ENCODE measurements at places on chromosomes 6 and 20. TPM values are rescaled to one million over a fixed set of nuclear protein-coding genes. Genes with fewer than 3 reads are reported as not detected.

- DNase-seq = no peak
- H3K27me3 ChIP-seq = no peaks in the 10 kb centered on the region
- H3K4me3 ChIP-seq = peak overlapping the region; percentile 68
- peaks cover 6% of the 10 kb centered on the region for H3K4me1 ChIP-seq
- H3K36me3 ChIP-seq = no peaks in the 10 kb centered on the region
Measured at GRCh38 chr6:29749308-29749662, 26.1 kb downstream of the HLA-F start.

GRCh38 chr6:144055121-144055931 is 40.0 kb downstream of the SF3B5 start:
- no peaks in the 10 kb centered on the region for H3K36me3 ChIP-seq
- no peak overlapping the region for H3K4me3 ChIP-seq
- no peak overlapping the region for H3K27ac ChIP-seq

DNA sequence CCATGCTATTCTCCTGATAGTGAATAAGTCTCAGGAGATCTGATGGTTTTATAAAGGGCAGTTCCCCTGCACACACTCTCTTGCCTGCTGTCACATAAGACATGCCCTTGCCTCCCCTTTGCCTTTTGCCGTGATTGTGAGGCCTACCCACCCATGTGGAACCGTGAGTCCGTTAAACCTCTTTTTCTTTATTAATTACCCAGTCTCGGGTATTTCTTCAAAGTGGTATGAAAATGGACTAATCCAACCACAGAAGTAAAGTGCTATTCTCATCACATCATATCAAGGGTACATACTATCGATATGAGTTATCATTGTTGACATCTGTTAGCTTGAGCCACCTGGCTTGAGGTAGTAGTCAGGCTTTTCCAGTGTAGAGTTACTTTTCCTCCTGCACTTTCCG is 2.3 kb downstream of the MANBAL start:
- H3K36me3 ChIP-seq = peaks cover 4% of the 10 kb centered on the region
- no peak overlapping the region for H3K4me3 ChIP-seq
- H3K4me1 ChIP-seq = peaks cover 2% of the 10 kb centered on the region
- H3K27ac ChIP-seq = no peak overlapping the region

DNA sequence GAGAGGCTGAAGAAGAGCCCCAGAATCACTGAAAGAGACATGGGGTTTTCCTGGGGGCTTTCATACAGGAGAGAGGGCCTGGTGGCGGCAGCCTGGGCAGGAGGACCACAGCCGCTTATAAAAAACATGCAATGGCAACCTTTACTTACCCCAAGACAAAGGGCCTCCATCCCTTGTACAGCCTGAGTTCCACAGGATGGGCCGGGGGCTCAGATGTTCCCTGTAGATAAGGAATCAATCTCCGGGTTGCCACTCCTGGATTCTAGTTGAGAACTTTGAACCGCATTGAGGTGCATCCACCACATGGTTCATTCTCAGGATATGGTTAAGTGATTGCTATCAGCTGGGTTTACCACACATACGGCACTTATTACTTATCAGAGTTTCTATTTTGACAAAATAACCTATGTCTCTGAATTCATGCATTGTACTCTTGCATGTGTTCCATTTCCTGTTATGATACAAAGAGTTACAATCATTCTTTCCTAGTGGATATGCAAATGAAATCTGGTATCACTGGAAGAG is 677.6 kb downstream of the KIF16B start:
- H3K4me3 ChIP-seq = no peak overlapping the region
- DNase-seq = no peak
- H3K27ac ChIP-seq = no peak overlapping the region
- no peaks in the 10 kb centered on the region for H3K4me1 ChIP-seq

DNA sequence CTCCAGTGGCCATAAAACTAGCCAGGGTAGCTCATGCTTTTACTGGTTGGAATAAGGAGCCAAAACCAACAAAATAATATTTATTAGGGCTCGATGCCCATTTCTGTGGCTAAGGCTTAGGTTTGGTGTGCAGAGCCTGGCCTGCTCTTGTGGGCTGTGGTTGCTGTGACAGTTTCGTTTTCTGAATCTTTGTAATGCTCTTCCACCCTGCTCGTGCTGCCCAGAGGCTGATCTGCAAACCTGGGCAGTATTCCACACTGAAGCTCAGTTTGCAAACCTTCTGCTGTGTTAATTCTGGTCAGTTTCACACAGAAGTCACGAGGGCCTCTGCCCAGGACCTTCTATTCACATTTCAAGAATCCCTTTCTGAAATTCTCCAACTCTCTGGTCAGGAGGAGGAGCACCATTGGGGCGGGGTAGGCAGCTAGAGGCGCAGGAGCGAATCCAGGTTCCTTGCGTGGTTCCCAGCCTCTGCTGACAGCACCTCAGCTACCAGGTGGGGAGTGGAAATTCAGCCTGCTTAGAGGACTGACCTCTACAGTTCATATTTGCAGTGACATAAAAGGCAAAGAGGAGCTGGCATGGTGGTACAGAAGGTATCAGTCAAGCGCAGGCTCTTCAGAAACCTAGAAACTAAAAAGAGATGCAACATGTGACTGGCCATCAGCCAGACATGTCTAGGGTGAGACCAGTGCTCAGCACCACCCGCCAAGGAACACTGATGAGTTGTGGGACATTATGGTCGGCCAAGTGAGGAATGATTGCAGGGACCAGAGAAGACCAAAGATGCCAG is 14.3 kb upstream of the C20orf144 start:
- H3K27ac ChIP-seq = peak overlapping the region; percentile 61
- peaks cover 14% of the 10 kb centered on the region for H3K36me3 ChIP-seq
- H3K4me3 ChIP-seq = peak overlapping the region; percentile 55

The RAE1 gene
- polyA plus RNA-seq = 10.0 TPM

The BANF2 gene
- not detected for polyA plus RNA-seq

DNA sequence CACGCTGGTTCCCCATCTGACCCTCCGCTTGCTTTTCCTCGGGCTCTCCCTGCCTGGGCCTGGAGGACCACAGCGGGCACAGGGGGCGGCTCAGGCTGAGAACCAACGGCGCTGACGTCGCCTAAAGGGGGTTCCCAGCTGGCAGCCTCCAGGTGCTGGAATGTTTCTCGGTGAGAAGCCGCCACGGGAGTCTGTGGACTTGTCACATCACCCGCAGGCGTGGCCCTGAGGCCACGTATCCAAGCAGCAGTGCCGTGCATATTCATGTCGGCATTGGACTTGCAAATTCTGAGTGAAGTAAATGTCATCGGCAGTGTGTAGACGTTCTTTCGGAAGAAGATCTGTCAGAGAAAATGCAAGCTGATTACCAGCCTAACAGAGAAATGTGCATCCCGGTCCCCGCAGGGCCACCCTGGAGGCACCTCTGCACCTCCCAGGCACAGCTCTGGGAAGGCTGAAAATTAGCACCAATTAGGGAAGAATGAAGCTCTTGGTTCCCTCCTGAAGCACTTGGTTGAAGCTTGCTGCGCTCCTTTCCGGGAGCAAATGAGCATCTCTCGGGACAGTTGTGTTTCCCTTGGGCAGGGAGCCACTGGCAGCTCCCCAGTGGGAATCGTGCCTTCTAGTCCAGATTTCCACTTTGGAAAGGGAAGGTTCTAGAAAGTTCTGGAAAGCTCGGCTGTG is 24.3 kb downstream of the NTSR1 start:
- H3K4me3 ChIP-seq = no peak overlapping the region

GRCh38 chr6:23656255-23657194 is 469.5 kb upstream of the NRSN1 start:
- no peaks in the 10 kb centered on the region for H3K4me1 ChIP-seq
- H3K36me3 ChIP-seq = no peaks in the 10 kb centered on the region
- no peak overlapping the region for H3K4me3 ChIP-seq
- no peak for DNase-seq

DNA sequence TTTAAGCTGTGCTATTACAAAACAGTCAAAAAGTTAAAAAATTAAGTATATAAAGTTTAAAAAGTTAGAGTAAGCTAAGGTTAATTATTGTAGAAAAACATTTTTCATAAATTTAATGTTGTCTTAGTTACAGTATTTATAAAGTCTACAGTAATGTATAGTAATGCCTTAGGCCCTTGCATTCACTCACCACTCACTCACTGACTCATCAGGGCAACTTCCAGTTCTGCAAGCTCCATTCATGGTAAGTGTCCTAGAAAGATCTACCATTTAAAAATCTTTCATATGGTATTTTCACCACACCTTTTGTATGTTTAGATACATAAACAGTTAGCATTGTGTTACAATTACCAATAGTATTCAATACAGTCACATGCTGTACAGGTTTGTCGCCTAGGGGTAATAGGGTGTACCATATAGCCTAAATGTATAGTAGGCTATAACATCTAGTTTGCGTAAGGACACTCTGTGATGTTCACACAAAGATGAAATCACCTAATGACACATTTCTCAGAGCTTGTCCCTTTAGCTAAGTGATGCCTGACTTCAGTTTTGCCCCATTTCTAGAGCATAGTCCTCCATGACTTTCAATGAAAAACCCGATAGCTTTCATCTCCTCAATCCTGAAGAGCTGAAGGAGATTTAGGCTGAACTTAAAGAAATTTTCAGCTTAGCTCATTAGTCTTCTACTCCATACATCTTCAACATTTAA is 14.9 kb upstream of the HLA-DRA start:
- no peak overlapping the region for H3K4me3 ChIP-seq
- H3K4me1 ChIP-seq = peaks cover 5% of the 10 kb centered on the region
- H3K27me3 ChIP-seq = peaks cover 6% of the 10 kb centered on the region
- no peaks in the 10 kb centered on the region for H3K36me3 ChIP-seq
- H3K27ac ChIP-seq = no peak overlapping the region

DNA sequence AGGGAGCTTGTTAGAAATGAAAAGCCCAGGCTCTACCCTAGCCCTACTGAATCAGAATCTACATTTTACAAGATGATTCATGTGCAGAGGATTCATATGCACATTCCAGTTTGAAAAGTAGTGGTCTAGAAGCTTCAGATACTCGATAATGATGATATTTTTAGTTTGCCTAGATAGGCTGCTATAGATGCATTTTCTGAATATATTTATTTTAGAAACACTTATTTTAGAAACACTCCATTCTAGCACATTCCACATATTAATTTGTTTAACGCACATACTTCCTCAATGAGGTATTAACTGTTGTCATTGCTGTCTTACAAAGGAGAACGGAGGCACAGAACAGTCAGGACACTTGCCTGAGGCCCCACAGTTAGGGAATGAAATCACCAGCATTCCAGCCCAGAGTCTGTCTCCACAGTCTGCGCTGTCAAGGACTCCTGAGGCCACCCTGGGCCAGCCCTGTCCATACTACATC is 64.4 kb downstream of the SNAP25 start:
- no peaks in the 10 kb centered on the region for H3K27me3 ChIP-seq
- no peaks in the 10 kb centered on the region for H3K4me1 ChIP-seq
- no peak overlapping the region for H3K4me3 ChIP-seq
- H3K36me3 ChIP-seq = no peaks in the 10 kb centered on the region
- no peak for DNase-seq

DNA sequence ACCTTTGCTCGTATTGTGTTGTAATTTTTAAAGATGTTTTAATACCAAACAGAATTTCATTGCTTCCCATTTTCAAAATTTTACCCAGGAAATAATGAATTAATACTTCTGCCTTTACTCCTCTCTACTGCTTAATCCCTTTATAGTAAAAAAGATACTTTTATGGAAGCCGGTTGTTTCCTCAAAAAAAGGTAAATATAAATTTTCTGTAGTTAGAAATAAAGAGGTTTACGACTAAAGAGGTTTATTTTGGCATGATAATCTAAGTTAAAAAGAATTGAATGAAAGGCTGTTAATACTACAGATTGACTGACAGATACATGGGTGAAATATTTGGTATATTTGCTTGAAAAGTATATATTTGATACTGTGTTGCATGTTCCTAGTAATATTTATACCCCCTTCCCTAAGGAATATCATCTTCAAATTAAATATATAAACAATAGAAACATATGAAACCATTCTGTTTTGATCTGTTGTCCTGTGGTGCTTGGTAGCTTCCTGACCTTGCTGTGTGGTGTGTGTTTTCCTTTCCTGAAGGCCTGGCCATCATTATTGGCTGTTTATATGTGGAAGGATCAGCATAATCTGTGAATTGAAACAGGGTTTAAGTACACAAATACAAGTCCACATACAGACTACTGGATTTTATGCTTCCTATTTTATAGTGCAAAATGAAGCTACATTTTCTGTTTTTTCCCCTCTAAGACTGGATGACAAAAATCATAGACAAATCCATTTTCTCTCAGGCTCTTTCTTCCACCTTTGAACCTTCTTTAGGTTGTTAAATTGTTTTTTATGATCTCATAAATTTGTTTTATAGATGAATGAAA is 2.3 kb downstream of the LIN28B start:
- DNase-seq = no peak
- no peak overlapping the region for H3K4me3 ChIP-seq
- peaks cover 28% of the 10 kb centered on the region for H3K27me3 ChIP-seq
- H3K4me1 ChIP-seq = no peaks in the 10 kb centered on the region
- no peak overlapping the region for H3K27ac ChIP-seq

GRCh38 chr6:142850679-142851423 is 94.1 kb downstream of the HIVEP2 start:
- no peaks in the 10 kb centered on the region for H3K36me3 ChIP-seq
- peak overlapping the region; percentile 33 for H3K27ac ChIP-seq
- H3K4me3 ChIP-seq = no peak overlapping the region
- DNase-seq = no peak
- peaks cover 29% of the 10 kb centered on the region for H3K4me1 ChIP-seq

DNA sequence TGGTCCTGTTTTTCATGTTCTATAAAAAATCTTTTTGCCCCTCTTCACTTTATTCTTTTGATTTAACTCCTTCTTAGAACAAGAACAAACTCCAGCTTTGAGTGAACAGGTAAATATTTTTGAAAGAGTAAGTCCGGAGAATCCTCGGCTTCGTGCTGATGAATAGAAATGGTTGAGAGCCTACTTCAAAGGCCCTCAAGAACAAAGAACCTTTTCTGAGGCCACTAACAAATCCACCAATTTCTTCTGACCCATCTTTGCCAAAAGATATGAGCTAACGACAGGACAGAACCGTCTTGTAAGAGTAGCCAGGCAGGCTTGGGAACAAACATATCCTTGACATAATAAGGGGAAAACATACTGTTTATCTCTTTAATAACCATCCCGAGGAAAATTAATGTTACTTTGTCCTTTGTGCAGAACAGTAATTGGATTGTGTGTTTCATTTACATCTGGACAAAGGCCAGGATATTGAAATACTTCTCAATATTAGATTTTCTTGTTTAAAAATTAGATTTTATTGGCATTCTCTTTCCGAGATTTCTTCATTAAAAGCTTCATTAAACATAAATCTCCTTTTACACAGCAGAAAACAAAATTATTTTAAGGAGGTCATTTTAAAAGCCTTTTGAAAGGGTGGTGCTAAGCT is 52.9 kb downstream of the NOX3 start:
- no peaks in the 10 kb centered on the region for H3K36me3 ChIP-seq
- no peak overlapping the region for H3K27ac ChIP-seq
- H3K4me1 ChIP-seq = no peaks in the 10 kb centered on the region
- H3K27me3 ChIP-seq = no peaks in the 10 kb centered on the region
- no peak overlapping the region for H3K4me3 ChIP-seq
- no peak for DNase-seq

The MEI4 gene
- 0.42 TPM for polyA plus RNA-seq

DNA sequence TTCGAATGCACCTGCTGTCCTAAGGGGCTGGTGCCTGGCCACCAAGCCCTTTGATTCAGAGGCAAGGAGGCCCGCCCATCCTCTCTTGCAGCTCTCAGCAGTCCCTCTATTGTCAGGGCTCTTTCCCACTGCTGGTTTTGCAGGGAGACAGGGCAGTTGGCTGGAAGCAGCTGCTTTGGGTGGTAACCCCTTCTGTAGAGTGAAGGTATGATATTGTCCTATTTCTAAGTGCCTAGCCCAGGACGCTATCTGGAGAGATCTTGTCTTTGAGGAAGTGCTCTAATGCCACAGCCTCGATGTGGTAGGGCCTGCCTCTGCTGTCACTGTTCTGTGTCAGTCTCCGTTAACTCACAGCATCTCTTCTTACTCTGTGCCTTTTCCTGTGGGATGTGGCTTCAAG is 5.6 kb downstream of the PLCG1 start:
- H3K27me3 ChIP-seq = no peaks in the 10 kb centered on the region
- H3K4me3 ChIP-seq = no peak overlapping the region
- H3K36me3 ChIP-seq = no peaks in the 10 kb centered on the region
- no peak overlapping the region for H3K27ac ChIP-seq

The EDEM2 gene
- polyA plus RNA-seq = 22.2 TPM

Data from liver (tissue), 10 donors.